Natural killer cell treated with Interleukin-12 subunit alpha and Interleukin-12 subunit beta and Interleukin-15 and Interleukin-18, amount 100 ng/mL, for 72 hours (primary cell): ENCODE measurements at places on chromosomes 11 and 22. TPM values are rescaled to one million over a fixed set of nuclear protein-coding genes. Genes with fewer than 3 reads are reported as not detected.

DNA sequence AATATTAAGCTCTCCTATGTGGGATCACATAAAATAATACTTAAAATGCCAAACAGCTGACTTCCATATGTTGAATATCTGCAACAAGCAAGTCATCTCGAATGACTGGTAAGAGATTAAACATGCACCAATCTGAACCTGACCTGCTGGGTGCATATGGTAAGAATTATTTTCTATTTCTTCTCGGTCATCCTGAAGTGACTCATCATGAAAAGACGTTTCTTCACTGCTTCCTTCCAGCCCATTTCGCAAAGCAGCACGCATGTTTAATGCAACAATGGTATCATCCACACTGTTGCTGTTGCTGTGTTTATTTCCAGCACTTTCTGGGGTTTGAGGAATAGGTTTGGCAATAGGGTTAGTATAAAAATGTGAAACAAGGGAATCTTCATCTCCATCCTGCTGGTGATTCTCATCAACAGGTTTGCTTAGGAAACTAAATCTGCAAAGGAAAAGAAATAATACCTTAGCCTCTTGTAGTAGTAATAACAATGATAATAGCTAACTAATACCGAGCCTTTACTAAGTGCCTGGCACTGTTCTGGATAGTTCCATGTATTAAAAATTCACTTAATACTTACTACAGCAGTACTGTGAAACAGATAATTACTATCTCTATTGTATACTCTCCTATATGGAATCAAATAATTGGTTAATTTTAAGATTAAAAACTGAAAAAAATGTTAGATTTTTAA lies 52.0 kb upstream of the CHRNA10 start:
- no peak for DNase-seq

- DNase-seq, result no peak
Measured at GRCh38 chr11:64102005-64102738, 63.7 kb downstream of the MACROD1 start.

GRCh38 chr22:40524392-40525249 lies 111.9 kb downstream of the MRTFA start:
- DNase-seq, result no peak

GRCh38 chr22:37248251-37248650 lies 4.2 kb upstream of the RAC2 start:
- DNase-seq, result no peak

GRCh38 chr11:119726150-119726553 lies 2.8 kb downstream of the NECTIN1 start:
- DNase-seq, result no peak

DNA sequence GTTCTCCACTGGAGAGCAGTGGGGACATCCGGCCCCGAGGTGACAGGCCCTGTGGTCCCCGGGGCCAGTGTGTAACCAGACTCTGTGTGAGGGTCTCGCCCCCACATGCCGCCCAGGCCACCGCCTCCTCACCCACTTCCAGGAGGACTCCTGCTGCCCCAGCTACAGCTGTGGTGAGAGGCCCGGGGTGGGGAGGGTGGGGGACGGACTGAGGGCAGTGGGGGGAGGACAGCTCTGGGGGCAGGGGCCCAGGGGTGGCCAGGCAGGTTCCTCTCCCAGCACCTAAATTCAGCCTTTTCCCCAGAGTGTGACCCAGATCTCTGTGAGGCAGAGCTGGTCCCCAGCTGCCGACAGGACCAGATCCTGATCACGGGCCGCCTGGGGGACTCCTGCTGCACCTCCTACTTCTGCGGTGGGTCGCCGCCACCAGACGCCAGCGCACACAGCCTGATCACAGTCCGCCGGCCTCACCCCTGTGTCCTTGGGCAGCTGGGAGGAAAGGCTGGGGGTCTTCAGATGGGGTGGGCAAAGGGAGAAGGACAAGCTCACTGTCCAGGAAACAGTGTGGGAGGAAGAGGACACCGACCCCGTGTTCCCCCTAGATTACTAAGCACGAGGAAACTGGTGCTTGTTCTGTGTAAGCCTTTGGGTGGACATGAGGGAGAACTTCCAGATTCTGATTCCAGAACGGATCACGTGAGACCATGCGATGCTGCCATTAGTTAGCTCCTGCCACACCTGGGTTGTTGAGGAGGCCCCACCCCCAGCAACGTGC lies 84.4 kb upstream of the MYOD1 start:
- no peak for DNase-seq

- no peak for DNase-seq
Measured at GRCh38 chr11:45385423-45385822, 99.3 kb upstream of the SYT13 start.

GRCh38 chr11:59559886-59560285 lies 48.5 kb downstream of the OR4D9 start:
- DNase-seq, result no peak

GRCh38 chr11:27934830-27935145 lies 173.2 kb downstream of the KIF18A start:
- no peak for DNase-seq

- no peak for DNase-seq
Measured at GRCh38 chr22:49027368-49027670, 800.4 kb downstream of the BRD1 start.

DNA sequence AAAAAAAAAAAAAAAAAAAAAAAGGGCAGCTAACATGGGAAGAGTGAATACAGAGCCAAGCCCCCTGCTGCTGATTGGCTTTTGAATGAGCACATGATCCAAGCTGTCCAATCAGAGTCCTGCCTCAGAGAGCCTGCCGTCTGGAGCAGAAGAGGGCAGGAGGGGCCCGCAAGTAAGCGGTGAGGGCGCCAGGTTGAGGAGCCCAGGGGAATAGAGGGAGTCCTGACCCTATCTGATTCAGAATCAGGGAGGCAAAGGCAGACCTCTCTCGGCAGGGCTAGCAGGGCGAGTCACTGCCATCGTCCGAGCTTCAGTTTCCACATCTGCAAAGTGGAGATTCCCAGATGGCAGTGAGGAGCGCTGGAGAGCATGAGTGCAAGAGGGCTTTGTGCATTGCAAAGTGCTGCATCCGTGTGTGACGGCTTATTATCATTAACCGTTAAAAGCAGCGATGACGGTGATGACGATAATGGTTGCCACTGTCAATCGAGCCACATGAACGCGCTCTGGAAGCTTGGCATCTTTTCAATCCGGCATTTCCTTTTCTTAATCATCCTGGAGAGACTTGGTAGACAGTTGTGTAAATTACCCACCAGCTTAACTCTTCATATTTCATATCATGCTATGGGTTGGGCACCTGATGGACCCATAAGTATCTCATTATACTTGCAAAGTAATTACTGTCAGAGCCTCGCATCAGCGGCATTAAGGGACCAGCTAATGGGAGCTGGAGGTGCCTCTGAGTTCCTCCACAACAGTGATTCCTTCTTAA lies 68.6 kb upstream of the ATXN10 start:
- peak; percentile 12 for DNase-seq

DNA sequence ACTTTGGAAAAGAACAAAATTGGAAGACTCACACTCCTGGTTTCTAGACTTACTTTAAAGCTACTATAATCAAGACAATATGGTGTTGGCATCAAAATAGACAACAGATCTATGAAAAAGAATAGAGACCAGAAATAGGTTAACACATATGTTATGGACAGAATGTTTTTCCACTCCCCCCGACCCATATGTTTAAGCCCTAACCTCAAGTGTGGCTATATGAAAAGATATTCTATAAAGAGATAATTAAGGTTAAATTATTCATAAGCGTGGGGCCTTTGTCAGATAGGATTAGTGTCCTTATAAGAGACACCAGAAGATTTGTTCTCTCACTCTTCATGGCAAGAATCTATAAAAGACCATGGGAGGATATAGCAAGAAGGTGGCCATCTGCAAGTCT lies 440.0 kb downstream of the AASDHPPT start:
- DNase-seq, result no peak

OSBP2 gene
- total RNA-seq, result 0.14 TPM

PHLDB1 gene
- 0.98 TPM for total RNA-seq

RAB38 gene
- 7.2 TPM for total RNA-seq

PDGFD gene
- 1.7 TPM for total RNA-seq

SLC6A5 gene
- not detected for total RNA-seq

ROBO4 gene
- not detected for total RNA-seq
